DMS79 treated with DMSO at 0.1 percent for 48 hours (cell line): ENCODE measurements at places on chromosomes 5 and 9.

- DNase-seq: no peak
Measured at GRCh38 chr5:103918668-103919367, 356.2 kb upstream of the NUDT12 start.

GRCh38 chr9:22142671-22143070, 133.6 kb upstream of the CDKN2B start:
- DNase-seq: no peak

- no peak for DNase-seq
Measured at GRCh38 chr5:83058726-83059125, 18.5 kb downstream of the TMEM167A start.

GRCh38 chr5:143771189-143771588, 40.8 kb upstream of the HMHB1 start:
- DNase-seq: no peak

GRCh38 chr5:122933956-122934355, 88.5 kb downstream of the SNX24 start:
- no peak for DNase-seq

DNA sequence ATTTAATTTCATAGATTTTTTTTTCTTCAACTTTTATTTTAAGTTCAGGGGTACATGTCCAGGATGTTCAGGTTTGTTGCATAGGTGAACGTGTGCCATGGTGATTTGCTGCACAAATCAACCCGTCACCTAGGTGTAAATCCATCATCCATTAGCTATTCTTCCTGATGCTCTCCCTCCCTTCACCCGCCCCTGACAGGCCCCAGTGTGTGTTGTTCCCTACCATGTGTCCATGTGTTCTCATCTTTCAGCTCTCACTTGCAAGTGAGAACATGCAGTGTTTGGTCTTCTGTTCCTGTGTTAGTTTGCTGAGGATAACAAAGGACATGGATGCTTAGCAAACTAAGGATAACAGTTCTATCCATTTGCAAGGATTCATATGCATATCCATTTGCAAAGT, 209.1 kb upstream of the ADCY2 start:
- no peak for DNase-seq

- peak; percentile 28 for DNase-seq
Measured at GRCh38 chr5:93649234-93649900, 66.3 kb downstream of the NR2F1 start.

- DNase-seq: no peak
Measured at GRCh38 chr9:15999422-16000339, 446.8 kb downstream of the CCDC171 start.

- peak; percentile 10 for DNase-seq
Measured at GRCh38 chr9:110545705-110546104, 33.8 kb downstream of the SVEP1 start.

DNA sequence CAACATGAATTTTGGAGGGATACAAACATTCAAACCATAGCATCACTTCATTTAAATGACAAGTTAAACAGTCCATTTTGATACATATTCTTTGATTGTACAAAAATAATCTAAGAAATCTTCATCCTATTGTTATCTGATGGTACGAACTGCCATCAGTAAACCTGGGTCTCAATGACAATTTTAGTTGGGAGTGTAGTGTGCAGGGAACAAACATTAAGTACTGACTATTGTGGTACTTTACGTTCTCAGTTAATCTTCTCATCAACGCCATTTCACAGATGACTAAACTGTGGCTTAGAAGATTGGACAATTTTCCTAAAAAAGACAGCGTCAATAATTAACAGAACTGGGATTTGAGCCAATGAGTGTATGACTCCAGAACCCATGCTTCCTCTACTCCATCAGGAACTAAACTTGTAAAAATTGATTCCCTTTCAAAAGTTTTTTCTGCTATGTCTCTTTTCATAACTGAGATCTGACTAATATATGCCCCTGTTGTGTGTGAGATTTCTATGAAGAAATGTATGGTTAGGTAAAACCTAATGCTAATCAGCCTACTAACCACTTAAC, 21.1 kb downstream of the TNPO1 start:
- DNase-seq: no peak

GRCh38 chr9:16485160-16485559, 385.3 kb downstream of the BNC2 start:
- no peak for DNase-seq

DNA sequence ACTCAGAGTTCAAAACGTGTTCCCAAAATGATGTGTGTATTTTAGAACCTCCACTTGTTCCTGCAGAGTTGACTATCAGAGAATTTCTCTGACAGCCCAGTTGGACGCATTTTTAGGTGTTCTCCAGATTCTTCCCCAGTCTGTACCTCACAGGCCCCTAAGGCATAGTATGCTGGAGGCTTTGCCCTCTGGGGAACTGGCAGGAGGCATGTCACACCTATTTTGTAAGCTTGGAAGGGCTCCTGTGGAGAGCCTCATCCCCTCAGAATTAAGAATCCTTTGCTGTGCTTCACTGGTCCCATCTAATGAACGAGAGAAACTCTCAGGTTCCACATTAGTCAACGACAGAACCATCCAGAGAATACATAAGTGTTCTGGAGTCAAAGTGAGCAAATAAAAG, 144.1 kb upstream of the SLC30A5 start:
- no peak for DNase-seq

GRCh38 chr5:107424491-107424890, 246.2 kb downstream of the EFNA5 start:
- DNase-seq: no peak

DNA sequence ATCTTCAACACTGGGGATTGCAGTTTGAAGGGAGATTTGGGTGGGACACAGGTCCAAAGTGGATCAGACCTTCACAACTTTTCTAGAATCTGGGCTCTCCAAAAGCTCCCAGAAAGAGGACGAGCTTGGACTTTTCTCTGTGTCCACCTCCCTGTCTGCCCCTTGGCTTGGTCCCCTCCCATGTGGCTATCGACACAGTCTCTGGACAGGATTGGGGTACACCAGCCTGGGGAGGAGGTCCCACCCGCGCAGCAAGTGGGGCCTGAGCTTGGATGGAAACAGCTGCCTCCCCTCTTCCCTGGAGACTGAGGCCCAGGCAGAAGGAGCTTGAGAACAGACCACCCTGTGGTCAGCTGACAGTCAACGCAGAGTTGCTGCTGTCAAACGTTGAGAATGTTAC, 84.6 kb upstream of the FCN1 start:
- no peak for DNase-seq

- DNase-seq: no peak
Measured at GRCh38 chr9:75389101-75389500, 300.8 kb downstream of the OSTF1 start.

DNA sequence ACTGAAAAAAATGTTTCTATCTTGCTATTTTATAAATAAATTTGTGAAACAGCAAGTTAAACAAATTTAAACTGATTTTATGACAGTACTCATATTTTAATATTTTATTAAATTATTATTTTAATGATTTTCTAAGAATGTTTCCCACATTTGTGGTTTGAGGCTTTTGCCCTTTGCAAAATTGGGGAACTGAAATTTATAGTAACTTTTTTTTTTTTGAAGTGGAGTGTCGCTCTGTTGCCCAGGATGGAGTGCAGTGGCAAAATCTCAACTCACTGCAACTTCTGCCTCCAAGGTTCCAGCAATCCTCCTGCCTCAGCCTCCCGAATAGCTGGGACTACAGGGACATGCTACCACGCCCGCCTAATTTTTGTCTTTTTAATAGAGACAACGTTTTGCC, 7.2 kb upstream of the ADGRV1 start:
- DNase-seq: no peak
